ENCODE measurements at places on chromosomes 16 and 17.

DNA sequence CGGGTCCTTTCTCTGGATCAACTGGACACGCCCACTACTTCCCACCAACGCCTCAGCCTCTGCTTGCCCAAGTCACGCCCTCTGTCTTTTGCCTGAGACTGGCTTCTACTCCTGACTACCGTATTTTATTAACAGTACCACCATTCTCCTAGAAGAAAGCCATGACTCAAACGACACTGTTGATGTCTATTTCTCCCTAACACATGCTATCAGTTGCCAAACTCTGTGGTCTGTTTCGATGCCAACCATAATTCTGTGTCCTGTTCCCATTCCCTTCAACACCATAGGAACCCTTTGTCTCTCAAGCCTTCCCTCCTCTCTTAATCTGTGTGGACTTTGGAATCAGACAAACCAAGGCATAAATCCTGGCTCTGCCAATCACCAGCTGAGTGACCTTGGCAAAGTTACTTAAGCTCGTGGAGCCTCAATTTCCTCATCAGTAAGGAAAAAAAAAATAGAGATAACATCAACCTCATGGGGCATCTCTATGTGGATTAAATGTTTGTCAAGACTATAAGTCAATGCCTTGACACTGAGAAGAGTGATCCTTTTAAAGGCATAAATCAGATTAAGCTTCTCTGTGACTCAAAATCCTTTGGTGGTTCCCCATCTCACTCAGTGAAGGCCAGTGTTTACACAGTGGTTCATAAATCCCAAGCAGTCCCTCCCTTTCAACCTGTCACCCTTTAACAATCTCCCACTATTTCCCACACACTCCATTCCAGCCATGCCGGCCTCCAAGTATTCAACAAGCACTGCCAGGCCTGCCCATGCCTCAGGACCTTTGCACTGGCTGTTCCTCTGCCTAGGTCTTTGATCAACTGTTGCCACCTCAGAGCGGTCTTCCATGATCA, 45.6 kb downstream of the ERN1 start:
- DNase-seq, result no peak

DNA sequence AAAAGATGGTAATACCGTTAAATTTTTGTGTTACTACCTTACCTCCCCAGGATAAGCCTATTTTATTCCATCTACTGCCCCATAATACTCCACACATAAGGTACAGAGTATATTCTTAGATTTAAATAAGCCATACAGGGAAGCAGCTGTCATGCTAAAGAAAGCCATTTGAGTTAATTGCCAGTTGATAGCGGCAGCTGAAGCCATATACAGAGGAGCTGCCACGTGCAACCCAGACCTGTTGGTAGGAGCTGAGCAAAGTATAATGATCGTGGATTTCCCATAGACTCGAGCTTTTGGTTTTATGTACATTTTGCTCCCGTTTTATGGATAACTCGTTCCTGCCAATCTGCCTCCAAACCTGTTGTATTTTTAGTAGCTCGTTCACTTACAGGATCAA, 12.0 kb downstream of the CPSF4L start:
- no peak for DNase-seq

GRCh38 chr16:72934636-72935403, 113.1 kb downstream of the ZFHX3 start:
- DNase-seq, result no peak

DNA sequence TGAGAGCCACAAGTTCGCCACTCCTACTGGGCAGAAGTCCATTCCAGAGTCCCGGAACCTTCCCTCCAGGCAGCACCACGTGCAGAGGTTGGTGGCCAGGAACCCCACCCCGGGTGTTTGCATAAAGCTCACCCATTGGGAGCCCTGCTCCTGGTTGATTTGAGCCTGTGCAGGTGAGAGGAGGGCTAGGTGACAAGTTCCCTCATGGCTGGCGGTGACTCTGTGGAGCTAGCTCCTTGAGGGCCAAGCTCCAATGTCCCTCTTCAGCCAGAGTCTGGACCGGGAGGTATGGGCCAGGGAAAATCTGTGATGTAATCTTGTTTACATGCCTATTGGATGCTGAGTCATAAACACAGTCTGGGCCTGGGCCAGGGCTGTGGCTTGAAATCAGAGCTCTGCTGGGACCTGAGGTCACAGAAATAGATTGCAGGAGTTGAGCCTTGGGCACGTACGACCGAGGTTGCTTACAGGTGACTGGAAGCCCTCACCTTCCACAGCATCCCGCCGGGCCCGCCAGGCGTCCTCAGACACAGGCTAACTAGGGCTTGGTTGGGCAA, 118.9 kb downstream of the AATF start:
- peak; percentile 82 for DNase-seq

GRCh38 chr17:29555840-29556239, 11.0 kb downstream of the ABHD15 start:
- no peak for DNase-seq

DNA sequence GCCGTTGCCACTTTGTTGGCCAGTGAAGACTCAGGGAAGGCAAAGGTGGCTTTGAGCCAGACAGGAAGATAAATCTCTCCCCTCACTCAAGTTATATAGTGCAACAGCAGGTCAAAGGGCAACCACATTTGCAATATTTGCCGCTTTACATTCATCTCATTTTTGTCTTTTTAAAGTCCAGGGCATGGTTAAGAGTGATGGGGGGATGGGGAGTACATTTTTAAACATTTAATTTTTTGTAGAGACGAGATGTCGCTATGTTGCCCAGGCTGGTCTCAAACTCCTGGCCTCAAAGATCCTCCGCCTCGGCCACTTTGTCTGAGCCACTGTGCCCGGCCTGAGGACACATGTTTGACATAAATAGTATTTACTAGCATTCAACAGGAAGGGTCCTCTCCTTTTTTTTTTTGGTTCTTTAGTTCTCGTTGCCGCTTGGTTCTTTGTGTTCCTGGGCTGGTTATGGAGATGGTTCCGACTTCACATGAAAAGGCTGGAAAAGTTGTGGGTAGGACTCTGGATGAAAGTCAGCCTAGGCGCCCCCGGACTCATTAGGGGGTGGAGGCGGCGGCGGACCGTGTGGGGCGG, 95.7 kb downstream of the RAB11FIP4 start:
- DNase-seq, result no peak

DNA sequence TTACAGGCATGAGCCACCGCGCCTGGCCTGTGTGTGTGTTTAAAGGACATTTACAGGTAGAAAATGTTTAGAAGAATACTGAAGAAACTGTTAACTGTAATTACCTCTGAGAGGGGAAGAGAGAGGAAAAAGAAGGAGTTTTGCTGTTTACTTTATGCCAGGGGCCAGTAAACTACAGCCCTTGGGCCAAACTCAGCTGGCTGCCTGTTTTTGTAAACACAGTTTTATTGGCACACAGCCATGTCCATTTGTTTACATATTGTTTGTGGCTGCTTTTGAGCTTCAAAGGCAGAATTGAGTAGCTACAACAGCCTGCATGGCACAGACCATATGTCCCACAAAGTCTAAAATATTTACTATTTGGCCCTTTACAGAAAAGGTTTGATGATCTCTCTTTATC, 76.4 kb downstream of the GPR139 start:
- DNase-seq, result no peak

DNA sequence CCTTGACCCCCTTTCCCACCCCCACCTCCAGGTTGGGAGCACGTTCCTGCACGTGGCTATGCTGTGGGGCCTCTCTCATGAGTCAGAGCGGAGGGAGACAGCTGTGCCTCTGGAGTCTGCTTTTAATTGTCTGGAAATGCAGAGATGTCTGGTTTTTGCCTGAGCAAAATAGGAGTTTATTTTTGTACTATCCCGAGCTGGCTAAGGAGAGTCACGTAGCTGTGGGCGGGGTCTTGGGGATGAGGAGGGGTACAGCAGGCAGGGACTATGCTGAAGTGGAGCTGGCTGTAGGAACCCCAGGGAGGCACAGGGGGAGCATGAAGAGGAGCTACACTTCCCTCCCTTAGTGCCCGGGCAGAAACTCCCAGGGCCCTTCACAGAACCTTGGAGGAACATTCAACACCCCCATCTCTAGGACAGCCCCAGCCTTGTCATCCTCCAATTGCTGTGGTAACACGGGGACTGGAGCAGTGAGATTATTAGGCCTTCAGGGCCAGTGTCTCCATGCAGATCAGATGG, 44.7 kb upstream of the LGALS9 start:
- DNase-seq, result no peak

GRCh38 chr17:82803606-82804005, 36.2 kb downstream of the ZNF750 start:
- DNase-seq, result no peak

DNA sequence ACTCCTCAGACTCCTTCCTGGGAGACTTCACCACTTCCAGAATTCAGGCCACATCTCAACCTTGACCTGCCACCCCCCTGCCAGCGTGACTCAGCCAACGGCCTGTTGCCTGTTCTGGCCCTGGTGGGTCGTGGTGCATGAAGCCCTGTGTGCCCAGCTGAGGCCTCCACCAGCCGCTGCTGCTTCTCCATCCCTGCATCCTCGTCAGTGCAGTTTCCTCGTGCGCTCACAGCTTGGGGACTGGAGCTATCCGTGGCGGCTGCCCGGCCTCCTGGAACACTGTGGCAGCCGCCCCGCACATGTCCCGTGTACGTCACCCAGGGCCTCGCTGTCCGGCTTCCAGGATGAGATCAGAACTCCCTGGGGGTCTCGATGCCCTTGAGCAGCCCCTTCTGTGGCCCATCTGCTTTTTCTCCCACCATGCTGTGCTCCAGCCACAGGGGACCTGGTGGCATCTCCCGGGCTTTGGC, 8.0 kb upstream of the TEDC2 start:
- DNase-seq, result no peak

DNA sequence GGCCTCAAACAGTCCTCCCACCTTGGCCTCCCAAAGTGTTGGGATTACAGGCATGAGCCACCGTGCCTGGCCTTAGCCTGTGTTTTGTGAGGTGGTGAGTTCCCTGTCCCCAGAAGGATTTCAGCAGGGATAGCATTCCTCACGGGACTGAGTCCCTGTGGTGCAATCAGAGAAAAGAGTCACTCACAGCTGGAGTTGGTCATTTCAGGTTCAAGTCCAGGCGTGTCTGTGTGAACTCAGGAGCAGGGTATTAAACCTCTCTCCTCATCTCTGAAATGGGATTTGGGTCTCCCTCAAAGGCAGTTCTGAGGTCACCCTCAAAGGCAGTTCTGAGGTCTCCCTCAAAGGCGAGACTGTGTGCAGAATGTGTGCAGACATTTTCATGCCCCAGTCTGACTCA, 28.6 kb downstream of the NPTX1 start:
- no peak for DNase-seq

- DNase-seq, result no peak
These were observed at the start of gene RAB37 for GRCh38 chr17:74736513-74737298. Gene RAB37 (plus strand): TSS chr17:74737256. CDS start chr17:74737273, 17 bp downstream.

GRCh38 chr17:75231741-75232464, 26.4 kb downstream of the NUP85 start:
- DNase-seq, result no peak

GRCh38 chr16:2062801-2063200, 15.0 kb downstream of the TSC2 start:
- DNase-seq, result no peak

- DNase-seq, result no peak
These were observed 46.2 kb downstream of the MARCHF10 start for GRCh38 chr17:62761884-62762283.

GRCh38 chr16:86761111-86762031, 183.0 kb downstream of the FOXL1 start:
- DNase-seq, result peak; percentile 37

DNA sequence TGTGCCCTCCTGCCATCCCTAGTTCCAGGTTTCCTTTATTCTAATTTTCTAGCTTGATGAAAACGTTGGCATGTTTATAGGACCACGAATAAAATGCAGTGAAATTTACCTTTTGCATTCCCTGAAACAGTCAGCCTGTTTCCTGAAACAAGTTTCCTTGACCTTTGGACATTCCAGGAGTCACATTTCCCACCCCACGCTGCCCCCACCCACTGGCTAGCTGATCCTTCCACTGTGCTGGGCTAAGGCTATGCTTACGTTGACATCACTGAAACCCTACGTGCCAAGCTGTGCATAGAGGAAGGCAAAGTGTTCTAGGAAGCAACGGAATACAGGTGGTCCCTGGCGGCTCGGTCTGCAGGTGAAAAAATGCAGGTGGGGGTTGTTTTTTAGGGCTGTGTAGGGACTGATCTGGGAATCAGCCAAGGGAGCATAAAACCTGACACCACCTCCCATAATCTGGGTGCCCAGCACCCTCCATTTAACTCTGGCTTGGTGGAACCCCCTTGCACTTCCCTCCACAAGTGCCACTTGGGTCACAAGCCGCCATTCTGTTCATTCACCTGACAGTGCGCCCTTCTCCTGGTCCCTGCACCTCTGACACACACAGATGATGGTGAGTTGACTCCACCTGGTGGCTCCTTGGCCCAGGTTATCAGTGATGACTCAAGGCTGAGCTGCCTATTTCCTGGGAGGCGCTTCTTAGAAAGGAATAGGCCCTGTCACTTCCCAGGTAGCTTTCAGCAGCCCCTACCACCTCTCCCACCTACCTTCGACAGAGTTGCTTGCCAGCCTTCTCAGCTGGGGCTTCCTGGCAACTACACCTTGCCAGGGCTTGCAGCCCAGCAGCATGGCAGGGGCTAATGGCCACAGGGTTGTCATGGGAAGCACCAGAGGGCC, 83.7 kb downstream of the N4BP1 start:
- DNase-seq, result no peak

GRCh38 chr16:28092721-28093384, 29.3 kb upstream of the GSG1L start:
- DNase-seq, result no peak

GRCh38 chr17:80101011-80101945, at the start of gene GAA:
Gene GAA (plus strand): TSS chr17:80101581. CDS start chr17:80104587, 3,006 bp downstream.
- peak; percentile 77 for DNase-seq
